ENCODE measurements at places on chromosomes 2 and 18.

DNA sequence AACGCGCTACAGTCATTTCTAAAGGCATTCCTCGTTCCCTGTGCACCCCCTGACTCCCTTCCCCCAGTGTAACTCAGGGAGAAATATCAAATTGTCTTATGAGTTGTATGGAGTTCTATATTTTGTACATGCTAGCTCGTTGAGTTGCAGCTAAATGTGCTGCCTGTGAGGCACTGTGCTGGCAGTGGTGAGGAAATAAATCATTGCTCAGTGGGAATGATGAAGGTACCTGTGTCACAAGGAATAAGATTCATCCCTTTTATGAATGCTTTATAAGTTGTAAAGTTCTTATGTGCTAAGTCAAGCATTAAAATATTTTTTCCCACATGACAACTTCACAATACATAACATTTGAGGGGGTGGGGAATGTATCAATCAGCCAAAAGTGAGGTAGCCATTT, 939.6 kb upstream of the CRIM1 start:
- no peak for DNase-seq

DNA sequence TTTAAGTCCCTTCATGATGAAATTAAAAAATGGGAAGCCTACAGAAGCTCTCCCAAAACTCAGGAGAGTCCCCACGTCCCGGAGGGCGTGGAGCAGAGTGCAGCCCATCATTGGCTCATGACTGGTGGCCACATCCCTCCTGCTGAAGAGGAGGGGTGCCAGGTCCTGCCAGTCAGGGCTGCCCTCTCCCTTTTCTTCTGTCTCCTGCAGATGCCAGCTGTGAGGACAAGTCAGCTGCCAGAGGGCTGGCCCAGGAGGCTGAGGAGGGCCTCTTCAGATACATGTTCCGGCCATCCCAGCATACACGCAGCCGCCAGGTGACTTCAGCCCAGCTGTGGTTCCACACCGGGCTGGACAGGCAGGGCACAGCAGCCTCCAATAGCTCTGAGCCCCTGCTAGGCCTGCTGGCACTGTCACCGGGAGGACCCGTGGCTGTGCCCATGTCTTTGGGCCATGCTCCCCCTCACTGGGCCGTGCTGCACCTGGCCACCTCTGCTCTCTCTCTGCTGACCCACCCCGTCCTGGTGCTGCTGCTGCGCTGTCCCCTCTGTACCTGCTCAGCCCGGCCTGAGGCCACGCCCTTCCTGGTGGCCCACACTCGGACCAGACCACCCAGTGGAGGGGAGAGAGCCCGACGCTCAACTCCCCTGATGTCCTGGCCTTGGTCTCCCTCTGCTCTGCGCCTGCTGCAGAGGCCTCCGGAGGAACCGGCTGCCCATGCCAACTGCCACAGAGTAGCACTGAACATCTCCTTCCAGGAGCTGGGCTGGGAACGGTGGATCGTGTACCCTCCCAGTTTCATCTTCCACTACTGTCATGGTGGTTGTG, 2.6 kb downstream of the INHA start:
- DNase-seq, result no peak

- no peak for DNase-seq
Measured at GRCh38 chr2:240649331-240649730, 24.1 kb downstream of the GPR35 start.

DNA sequence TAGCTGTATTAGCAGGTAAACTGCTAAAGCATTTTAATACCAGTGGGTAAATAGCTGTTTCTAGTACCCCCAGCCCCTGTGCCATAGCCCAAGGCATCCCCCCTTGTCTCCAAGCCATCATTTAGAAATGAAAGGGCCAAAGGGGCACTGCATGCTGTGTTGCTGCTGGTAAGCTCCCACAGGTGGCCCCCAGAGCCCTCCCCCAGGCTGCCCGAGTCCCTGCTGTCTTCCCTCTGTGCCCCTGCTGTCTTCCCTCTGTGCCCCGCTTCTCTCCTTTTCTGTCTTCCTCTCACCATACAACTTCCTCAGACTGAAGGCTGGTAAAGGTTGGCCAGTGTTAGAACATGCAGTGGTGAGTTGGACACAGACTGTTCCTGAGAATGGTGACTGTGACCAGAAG, 42.1 kb downstream of the ZAP70 start:
- DNase-seq, result no peak

DNA sequence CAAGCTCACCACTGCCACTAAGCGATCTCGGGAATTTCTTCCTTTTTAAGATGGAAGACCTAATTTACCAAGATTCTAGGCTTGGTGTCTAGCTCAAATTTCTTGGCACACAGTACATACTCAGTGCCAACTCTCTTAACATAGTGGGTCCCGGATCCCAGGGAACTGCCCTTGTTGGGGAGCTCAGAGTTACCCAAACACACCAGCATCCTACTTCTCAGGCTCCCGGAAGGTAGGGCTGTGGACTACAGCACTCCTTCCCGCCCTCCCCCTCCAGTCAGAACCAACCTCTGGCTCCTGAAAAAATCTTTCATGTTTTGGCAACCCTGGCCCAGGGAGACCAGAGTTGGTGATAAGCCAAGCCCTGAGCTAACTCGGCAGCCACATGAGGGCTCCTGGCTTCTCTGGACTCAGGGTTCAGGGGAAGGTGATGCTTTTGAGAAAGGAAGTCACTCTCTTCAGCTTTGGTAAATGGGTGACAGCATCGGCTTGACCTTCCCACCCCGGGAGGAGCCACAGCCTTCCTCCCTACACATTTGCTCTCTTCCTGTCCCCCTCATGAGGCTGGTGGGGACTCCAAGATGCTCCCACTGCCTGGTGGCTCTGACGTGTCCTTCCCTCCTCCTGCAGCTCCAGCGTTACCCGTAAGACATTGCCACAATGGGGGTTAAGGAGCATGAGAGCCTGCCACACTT, 8.8 kb downstream of the ODC1 start:
- no peak for DNase-seq

GRCh38 chr2:23703583-23704385, 223.1 kb downstream of the ATAD2B start:
- peak; percentile 81 for DNase-seq

DNA sequence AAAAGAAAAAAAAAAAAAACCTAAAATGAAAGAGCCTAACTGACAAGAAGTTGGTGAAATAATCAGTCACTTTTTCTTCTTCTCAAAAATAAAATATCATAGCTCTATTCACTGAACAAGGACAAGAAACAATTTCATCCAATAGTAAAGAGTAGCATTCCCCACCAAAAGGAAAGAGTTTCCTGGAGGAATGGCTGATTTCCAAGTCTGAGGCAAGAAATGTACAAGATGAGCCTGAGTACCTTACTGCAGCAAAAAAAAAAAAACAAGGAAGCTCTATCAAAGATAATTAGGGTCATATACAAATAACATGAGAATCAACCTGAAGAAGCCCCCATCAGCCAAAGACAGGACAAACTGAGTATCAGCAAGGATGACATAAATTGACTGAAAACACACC, 11.5 kb downstream of the ROCK1 start:
- DNase-seq, result no peak

- no peak for DNase-seq
Measured at GRCh38 chr2:168961450-168962229, 60.5 kb downstream of the G6PC2 start.

GRCh38 chr2:7241041-7241745, 324.0 kb downstream of the RNF144A start:
- DNase-seq, result no peak

- peak; percentile 95 for DNase-seq
Measured at GRCh38 chr2:217434180-217434975, 568.4 kb downstream of the TNS1 start.

GRCh38 chr18:33585431-33585775, 7.4 kb downstream of the ASXL3 start:
- no peak for DNase-seq

DNA sequence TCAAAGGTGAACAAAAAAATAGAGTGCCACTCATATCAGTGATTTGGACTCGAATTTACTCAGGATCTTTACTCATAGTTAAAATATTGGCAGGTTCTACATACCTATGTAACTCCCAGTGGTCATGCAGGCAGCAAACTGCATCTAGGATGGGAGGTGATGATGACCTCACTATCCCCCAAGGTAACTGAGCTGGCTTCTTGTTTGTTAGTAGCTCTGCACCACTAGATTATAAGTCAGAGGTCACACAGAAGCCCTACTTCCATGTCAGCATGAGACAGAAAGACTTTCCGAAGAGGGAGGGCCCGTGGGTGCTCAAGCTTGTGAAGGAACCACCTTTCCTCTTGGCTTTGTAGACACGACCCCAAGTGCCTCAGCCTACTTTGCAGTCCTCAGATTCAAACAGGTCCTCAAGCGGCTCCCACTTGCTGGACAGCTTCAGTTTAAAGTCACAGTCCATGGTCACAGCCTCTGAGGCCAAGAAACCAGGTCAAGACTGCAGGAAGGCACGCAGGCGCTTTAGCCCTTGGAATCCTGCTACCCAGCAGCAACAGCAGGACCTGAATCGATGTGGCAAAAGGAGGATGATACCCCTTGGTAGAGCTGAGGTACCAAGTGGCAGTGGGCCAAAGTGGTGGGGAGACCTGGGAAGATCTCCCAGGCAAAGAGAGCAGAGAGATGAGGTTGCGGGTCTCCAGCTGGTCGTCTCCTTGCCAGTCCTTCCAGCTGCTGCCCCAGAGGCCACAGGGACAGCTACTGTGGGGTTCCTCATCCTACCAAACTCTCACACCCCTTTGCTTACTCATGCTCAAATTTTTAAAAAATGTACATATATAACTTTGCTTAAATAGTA, 4.3 kb downstream of the NTSR2 start:
- no peak for DNase-seq

- DNase-seq, result no peak
Measured at GRCh38 chr18:8348051-8348720, 261.1 kb upstream of the RAB12 start.

DNA sequence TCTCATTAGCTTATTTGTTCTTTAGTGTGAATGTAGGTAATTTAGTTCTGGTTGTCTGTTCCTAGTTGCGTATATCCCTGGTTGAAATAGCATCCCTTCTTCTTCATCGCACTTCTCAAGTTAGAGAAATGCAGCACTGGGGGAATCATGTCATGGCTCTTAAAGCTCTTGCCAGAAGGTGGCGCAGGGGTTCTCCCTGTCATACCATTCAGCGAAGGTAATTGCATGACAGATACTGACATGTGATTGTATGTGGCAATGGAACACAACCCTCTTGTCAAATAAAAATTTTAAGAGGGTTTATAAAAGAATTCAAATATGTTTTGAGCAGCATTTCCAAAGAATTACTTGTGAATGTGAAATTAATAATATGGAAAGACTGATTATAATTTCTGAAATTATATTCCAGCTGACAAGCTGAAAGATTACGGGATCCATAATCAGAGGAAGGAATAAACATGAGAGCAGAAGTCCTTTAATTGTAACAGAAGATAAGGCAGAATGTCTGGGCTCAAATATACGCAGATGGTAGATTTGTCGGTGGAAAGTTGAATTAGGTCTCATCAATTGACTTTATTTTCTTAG, 411.7 kb downstream of the DSEL start:
- DNase-seq, result no peak

GRCh38 chr2:7020059-7020458, 102.8 kb downstream of the RNF144A start:
- DNase-seq, result no peak

- DNase-seq, result no peak
Measured at GRCh38 chr18:3675994-3676393, 226.0 kb downstream of the TGIF1 start.

DNA sequence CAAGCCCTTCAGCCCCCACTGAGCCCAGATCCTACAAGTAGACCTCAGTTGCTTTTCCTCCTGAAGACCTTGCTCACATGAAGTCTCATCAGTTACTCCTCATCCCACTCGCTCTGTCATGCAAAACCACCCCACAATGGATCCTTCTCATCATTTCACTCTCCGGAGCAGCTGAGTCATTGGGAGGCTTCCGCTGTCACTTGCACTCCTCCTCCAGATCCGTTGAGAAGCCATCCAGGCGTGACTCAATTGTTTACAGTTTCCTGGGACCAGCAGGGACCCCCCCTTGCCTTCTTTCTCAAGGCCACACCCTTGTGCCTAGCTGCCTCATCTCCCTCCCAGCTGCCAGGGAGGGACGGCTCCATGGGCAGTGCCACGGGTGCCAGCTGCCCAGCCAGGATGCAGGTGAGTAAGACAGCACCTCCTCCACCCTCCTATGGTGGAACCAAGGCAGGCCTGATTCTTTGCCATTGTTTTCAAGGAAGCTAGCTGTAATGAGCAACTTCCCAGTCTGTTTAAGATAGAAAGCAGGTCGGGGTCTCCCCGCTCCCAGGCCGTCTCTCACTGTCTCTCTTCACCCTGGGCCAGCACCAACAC, 16.3 kb downstream of the GPR55 start:
- no peak for DNase-seq

GRCh38 chr2:96247009-96247408, 18.8 kb downstream of the TMEM127 start:
- no peak for DNase-seq

- no peak for DNase-seq
Measured at GRCh38 chr2:237132799-237133198, 47.1 kb downstream of the COPS8 start.

DNA sequence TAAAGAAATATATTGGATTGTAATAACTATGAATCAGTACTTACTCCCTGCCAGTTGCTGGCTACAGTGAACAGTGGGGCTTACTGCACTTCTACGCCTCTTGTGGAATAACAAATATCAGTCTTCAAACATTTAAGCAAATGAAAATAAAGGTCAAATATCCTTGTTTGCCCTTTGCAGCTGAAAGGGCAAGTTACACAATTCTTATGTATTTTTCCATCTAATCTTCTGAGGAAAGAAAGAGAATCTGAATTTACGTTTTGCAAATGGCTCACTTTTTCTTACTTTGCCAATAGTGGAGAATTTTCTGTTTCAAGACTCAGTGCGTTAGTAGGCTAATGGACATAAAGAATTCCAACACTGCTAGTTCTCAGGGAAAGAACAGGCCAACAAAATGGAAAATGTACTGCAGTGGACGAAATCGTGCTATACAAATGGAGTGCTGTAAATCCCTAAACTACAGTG, 157.2 kb upstream of the TMEM200C start:
- DNase-seq, result no peak

DNA sequence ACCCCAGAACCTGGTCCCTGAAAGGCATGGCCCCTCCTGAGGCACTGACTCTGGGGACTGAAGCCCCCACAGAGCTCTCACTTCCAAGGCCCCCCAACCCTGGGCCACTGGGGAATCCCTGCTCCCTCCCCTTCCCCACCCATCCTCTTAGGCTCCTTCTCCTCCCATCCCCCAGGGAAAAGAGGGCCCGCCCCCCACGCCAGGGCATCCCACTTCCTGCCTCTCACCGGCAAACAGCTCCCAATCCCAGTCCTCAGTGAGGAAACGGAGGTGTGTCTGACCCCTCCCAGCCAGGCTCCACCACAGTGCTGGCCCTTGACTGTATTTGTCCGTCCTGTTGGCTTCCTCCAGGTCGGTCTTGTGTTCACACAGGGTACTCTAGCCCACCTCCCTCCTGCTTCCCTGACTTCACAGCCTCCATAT, 35.0 kb upstream of the PTMA start:
- DNase-seq, result peak; percentile 87

GRCh38 chr18:22767653-22768052, 165.5 kb upstream of the RBBP8 start:
- no peak for DNase-seq

GRCh38 chr2:222732489-222733178, 61.2 kb downstream of the MOGAT1 start:
- DNase-seq, result no peak

GRCh38 chr18:48790226-48790863, 160.4 kb downstream of the SMAD7 start:
- DNase-seq, result no peak

- peak; percentile 34 for DNase-seq
Measured at GRCh38 chr2:95359031-95359430, 43.5 kb upstream of the FAHD2A start.

- DNase-seq, result no peak
Measured at GRCh38 chr2:69013840-69014821, 1.2 kb downstream of the ANTXR1 start.

- DNase-seq, result no peak
Measured at GRCh38 chr2:43269074-43269572, 42.7 kb upstream of the ZFP36L2 start.

Data from vagina (tissue), 2 donors.